ENCODE measurements at places on chromosomes 1 and 21.
A peak's percentile ranks its signal among the peaks of the same experiment; 100 is the strongest.

- DNase-seq, result no peak
These were observed 6.7 kb downstream of the NR5A2 start for GRCh38 chr1:200034262-200034557.

GRCh38 chr1:183191833-183192232 is 5.8 kb downstream of the LAMC2 start:
- DNase-seq, result no peak

GRCh38 chr1:234718496-234719453 is 108.8 kb upstream of the IRF2BP2 start:
- no peak for DNase-seq

DNA sequence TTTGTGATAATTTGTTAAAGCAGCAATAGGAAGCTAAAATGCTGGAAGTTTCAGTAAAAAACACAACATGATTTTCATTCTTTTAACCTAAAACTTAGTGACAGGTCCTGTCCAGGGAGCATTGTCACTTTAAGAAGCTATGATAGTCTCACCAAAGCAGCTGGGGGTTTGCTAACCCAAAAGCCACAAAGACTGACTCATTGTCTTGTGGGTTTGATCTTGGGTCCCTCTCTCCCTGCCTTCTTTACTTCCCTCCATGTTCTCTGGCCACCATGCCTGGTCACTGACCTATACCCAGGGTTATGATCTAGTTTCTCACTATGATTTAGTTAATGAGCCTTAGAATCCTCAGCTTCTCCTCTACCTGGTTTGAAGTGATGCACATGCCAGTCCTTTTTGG is 213.5 kb upstream of the PTGFR start:
- DNase-seq, result no peak

- no peak for DNase-seq
These were observed 279.6 kb downstream of the GRIK1 start for GRCh38 chr21:29660047-29660720.

DNA sequence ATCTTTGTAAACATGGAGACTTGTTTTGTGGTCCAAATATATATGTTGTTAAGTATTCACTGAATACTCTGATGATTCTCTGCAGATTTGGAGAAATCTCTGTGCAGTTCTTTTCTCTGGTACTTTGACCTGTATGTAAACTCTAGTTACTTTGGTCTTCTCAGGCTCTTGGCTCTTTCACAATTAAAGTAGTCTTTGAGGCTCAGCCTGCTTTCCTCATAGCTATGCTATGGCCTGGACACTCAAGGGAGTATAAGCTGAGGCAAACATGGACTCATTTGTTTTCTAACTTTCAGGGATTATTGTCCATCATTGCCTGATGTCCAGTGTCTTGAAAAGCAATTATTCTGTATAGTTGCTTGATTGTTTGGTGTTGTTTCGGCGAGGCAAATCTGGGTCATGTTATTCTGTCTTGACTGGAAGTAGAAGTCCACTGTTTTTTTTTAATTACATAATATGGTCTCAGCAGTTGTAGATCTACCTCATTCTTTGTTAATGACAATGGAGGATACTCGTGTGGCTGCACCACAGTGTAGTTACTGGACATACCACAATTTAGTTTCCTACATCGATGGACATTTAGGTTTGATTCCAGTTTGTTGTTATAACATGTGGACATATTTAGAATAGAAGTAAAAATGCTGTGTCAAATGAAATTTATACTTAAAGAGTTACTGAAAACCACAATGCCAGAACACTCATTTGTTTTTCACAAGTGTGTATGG is 9.2 kb downstream of the PTBP2 start:
- DNase-seq, result no peak

DNA sequence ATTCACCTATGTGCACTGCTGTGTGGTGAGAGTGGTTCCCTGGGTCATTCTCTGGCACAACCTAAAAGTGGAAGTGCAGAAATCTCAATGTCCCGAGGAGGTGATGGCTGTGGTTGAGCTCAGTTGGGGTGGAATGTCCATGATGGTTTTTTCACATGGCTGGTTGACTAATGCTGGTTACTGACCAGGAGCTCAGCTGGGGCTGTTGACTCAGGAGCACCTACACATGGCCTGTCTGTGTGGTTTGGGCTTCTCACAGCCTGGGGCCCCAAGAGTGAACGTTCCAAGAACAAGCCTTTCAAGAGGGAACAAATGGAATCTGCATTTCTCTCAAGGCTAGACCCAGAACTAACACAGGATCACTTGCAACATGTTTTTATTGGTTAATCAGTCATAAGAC is 6.4 kb upstream of the KANK4 start:
- no peak for DNase-seq

- no peak for DNase-seq
These were observed 30.7 kb downstream of the HSPG2 start for GRCh38 chr1:21906173-21907078.

DNA sequence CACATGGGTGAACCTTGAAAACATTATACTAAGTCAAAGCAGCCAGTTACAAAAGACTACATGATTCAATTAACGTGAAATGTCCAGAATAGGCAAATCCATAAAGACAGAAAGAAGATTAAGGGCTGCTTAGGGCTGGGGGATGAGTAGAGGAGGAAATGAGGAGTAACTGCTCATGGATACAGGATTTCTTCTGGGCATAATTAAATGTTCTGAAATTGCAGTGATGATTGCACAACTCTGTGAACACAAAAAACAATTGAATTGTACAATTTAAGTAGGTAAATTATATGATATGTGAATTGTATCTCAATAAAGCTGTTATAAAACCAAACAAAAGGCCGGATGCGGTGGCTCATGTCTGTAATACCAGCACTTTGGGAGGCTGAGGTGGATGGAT is 52.2 kb downstream of the RERE start:
- DNase-seq, result no peak

- peak; percentile 65 for DNase-seq
These were observed 66.6 kb downstream of the FAM163A start for GRCh38 chr1:179809506-179810366.

DNA sequence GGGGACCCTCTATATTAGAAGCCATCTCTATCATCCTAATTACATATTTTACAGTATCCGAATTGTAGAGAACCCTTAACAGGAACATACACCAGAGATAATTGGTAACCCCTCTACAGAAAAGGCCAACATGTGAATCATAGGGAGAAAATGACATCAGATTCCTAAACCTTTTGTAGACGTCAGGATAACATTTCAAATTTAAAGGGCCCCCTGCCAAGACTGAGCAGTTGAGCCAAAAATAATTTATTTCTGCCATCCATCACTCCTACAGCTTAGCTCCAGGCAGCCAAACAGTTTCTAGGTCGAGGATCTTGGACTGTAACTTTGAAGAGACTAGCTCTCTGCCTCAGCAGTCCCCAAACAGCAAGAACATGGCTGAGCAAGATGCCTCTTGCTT is 21.2 kb downstream of the ZNF697 start:
- no peak for DNase-seq

GRCh38 chr21:38333301-38334272 is 76.8 kb downstream of the KCNJ15 start:
- DNase-seq, result no peak
